Osteoblast (primary cell): ENCODE measurements at places on chromosomes 12 and 14. TPM values are rescaled to one million over a fixed set of nuclear protein-coding genes. Genes with fewer than 3 reads are reported as not detected.

The SYCP3 gene
- 0.72 and 0.88 TPM in 2 replicates for total RNA-seq

The RASSF3 gene
- total RNA-seq, result 12.7 and 13.8 TPM in 2 replicates

The BEGAIN gene
- 1.1 TPM in 1 of 2 replicates, not detected in the other for total RNA-seq

The CLEC14A gene
- total RNA-seq, result 0.29 TPM in 1 of 2 replicates, not detected in the other

The STXBP6 gene
- 2.9 and 5.8 TPM in 2 replicates for total RNA-seq

The SIX6 gene
- total RNA-seq, result under 0.01 TPM in 1 of 2 replicates, not detected in the other

The CABP1 gene
- total RNA-seq, result not detected in 2 replicates

The TNFAIP2 gene
- 41.3 and 60.1 TPM in 2 replicates for total RNA-seq

The ANO2 gene
- total RNA-seq, result under 0.01 and 0.29 TPM in 2 replicates

The C12orf56 gene
- total RNA-seq, result under 0.01 and 0.36 TPM in 2 replicates

The ITGB7 gene
- 0.88 and 1.1 TPM in 2 replicates for total RNA-seq

The ASB2 gene
- total RNA-seq, result 0.88 and 1.1 TPM in 2 replicates

The CCDC197 gene
- not detected in 2 replicates for total RNA-seq

The KRT72 gene
- not detected in 2 replicates for total RNA-seq

The NPFF gene
- not detected in 2 replicates for total RNA-seq

The E2F7 gene
- total RNA-seq, result 13.4 and 16.5 TPM in 2 replicates

The POU6F1 gene
- total RNA-seq, result 6.8 and 7.6 TPM in 2 replicates

The MAP3K9 gene
- under 0.01 TPM in 2 replicates for total RNA-seq

The LRFN5 gene
- under 0.01 and 0.36 TPM in 2 replicates for total RNA-seq

The PIWIL1 gene
- total RNA-seq, result not detected in 2 replicates

The SDR9C7 gene
- not detected in 2 replicates for total RNA-seq

The MTERF2 gene
- 3.6 and 3.8 TPM in 2 replicates for total RNA-seq

The DPPA3 gene
- not detected in 2 replicates for total RNA-seq

The TBX3 gene
- 11.9 and 14.1 TPM in 2 replicates for total RNA-seq

The CFAP73 gene
- not detected in 2 replicates for total RNA-seq

The TMEM30B gene
- 1.1 and 1.8 TPM in 2 replicates for total RNA-seq

The NYNRIN gene
- total RNA-seq, result 7.2 and 9.1 TPM in 2 replicates

The APOF gene
- total RNA-seq, result not detected in 2 replicates

The C12orf57 gene
- total RNA-seq, result 81.4 and 93.4 TPM in 2 replicates

The MAP1LC3B2 gene
- 0.29 and 1.1 TPM in 2 replicates for total RNA-seq

The SRGAP1 gene
- total RNA-seq, result 24.8 and 26.1 TPM in 2 replicates

The SLC17A8 gene
- not detected in 2 replicates for total RNA-seq

The SRRM4 gene
- total RNA-seq, result not detected in 2 replicates

The COCH gene
- 0.29 and 1.1 TPM in 2 replicates for total RNA-seq

The MIS18BP1 gene
- total RNA-seq, result 29.7 and 35.7 TPM in 2 replicates

The TMEM229B gene
- total RNA-seq, result 5.8 and 8.3 TPM in 2 replicates

The RNASE4 gene
- total RNA-seq, result 18.1 and 24.2 TPM in 2 replicates

The TUNAR gene
- total RNA-seq, result not detected in 2 replicates

The ARF3 gene
- 51.9 and 53.9 TPM in 2 replicates for total RNA-seq

The IQSEC3 gene
- total RNA-seq, result 0.36 TPM in 1 of 2 replicates, not detected in the other

The FAM181A gene
- not detected in 2 replicates for total RNA-seq

The KRT3 gene
- not detected in 2 replicates for total RNA-seq

The FOXG1 gene
- total RNA-seq, result under 0.01 TPM in 1 of 2 replicates, not detected in the other

The RNF212B gene
- not detected in 2 replicates for total RNA-seq

The PUS7L gene
- total RNA-seq, result 18.9 and 20.6 TPM in 2 replicates
